ENCODE measurements at places on chromosomes 3 and 15.

DNA sequence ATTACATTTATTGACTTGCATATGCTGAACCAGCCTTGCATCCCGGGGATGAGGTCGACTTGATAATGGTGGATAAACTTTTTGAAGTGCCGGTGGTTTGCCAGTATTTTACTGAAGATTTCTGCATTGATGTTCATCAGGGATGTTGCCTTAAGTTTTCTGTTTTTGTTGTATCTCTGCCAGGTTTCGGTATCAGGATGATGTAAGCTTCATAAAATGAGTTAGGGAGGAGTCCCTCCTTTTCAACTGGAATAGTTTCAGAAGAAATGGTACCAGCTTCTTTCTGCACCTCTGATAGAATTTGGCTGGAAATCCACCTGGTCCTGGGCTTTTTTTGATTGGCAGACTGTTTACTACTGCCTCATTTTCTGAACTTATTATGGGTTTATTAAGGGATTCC is 250.8 kb downstream of the TBC1D5 start:
- no peak for DNase-seq

DNA sequence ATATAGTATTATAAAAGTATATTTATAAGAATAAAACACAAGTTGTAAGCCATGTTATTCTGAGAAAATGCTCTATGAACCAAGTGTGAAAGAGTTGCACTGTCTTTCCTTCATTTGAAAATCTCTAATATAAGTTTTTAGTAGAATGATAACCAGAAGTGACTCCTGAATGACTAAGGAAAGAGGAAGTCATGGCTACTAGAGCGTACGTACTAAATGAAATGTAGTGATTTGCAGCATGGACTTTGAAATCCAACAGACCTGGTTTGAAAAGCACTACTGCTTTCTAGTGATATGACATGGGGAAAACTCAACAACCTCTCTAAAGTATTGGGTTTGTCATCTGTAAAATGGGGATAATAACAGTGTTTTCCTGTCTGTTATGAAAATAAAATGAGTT is 10.3 kb upstream of the DNAJC13 start:
- DNase-seq = no peak

GRCh38 chr3:172285844-172286243 is 162.4 kb downstream of the GHSR start:
- no peak for DNase-seq

GRCh38 chr15:92937901-92938300 is 37.8 kb downstream of the CHD2 start:
- DNase-seq = no peak

- DNase-seq = no peak
Observed at GRCh38 chr3:65824166-65824565, 214.6 kb downstream of the MAGI1 start.

DNA sequence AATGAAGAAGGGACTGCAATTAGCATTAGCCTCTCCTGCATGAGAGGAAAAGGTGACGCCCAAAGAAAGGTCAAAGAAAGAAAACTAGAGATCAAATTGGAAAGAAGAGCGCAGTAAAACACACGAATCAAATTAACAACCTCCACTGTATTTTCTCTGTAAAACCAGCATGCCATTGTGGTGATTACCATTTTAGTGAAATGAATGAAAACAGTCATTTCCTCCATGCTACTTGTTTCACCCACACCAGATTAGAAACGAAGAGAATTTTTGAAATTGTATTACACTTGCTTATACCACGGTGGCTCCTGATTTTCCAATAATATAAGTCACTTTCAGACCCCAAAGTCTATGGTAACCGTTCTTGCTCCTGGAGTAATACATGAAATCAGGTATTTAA is 71.6 kb downstream of the SUMF1 start:
- DNase-seq = no peak

GRCh38 chr3:119835556-119835955 is 53.7 kb downstream of the NR1I2 start:
- no peak for DNase-seq

GRCh38 chr3:172856795-172857742 is 106.5 kb downstream of the ECT2 start:
- DNase-seq = no peak

DNA sequence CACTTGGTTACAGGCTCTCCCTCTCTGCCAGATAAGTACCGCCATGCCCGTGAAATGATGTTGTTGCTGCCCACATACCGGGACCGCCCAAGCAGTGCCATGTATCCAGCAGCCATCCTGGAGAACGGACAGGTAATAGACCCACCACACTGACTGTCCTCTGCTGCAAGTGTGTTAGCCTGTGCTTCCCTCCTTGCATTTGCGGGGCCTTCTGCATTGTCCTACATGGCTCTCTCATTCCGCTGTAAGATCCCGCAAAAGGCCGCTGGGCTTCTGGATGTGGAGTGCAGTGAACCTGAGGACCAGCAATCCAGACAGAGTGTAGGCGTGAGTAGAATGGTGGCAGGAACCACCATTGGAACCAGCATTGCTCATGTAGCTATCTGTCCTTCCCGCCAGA is 10.6 kb upstream of the MANF start:
- DNase-seq = no peak

GRCh38 chr3:62319570-62320243 is 53.6 kb downstream of the FEZF2 start:
- no peak for DNase-seq

Measured in neural crest cell (in vitro differentiated cells).